ENCODE measurements at places on chromosomes 1 and 21.
A peak's percentile ranks its signal among the peaks of the same experiment; 100 is the strongest.

DNA sequence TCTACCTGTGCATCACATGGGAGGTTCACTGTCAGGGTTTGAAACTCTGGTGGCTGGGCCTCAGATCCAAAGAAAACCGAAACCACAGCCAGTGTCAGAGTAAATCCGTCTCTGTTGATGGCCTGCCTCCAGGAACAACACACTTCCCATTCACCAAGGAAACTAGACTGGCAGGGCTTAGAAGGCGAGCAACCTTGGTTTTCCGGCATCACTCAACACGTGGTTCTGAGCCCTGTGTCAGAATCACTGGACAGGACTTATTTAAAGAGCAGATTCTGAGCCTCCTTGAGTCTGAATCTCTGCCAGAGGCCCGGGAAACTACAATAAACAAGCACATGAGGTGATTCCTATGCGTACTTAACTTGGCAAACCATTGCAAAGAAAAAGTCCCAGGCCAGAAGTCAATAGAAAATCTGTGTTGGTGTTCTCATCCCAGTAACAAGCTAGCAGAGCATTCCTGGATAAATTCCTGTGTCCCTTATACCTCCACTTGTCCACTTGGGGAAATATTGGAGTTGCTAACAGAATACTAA is 70.0 kb downstream of the KCTD3 start:
- H3K4me3 ChIP-seq: no peak overlapping the region
- no peak overlapping the region for H3K27ac ChIP-seq
- no peaks in the 10 kb centered on the region for H3K36me3 ChIP-seq
- H3K27me3 ChIP-seq: no peaks in the 10 kb centered on the region

- H3K36me3 ChIP-seq: no peaks in the 10 kb centered on the region
- DNase-seq: no peak
- H3K4me3 ChIP-seq: no peak overlapping the region
- H3K4me1 ChIP-seq: no peaks in the 10 kb centered on the region
- H3K27ac ChIP-seq: no peak overlapping the region
Measured at GRCh38 chr1:98253145-98253544, 332.3 kb upstream of the DPYD start.

DNA sequence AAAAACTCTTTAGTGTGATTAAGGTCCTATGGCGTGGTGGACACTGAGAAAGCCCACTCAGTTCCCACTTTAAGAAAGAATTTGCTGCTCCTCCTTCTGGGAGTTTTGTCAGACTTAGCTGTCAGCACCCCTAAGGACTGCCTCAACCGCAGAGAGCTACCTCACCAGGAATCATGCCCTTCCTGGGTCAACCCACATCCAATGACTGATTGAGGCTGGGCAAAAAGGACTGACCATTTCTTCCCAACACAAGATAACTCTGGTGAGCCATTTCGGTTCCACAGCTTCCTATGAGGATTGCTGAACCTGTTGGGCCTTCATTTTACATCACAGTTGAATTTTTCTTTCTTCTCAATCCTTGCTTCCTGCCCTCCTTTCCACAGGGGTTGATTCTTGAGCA is 197.9 kb downstream of the NCAM2 start:
- H3K4me1 ChIP-seq: no peaks in the 10 kb centered on the region
- H3K27me3 ChIP-seq: no peaks in the 10 kb centered on the region
- no peak overlapping the region for H3K4me3 ChIP-seq
- no peaks in the 10 kb centered on the region for H3K36me3 ChIP-seq

- H3K27me3 ChIP-seq: no peaks in the 10 kb centered on the region
- H3K4me1 ChIP-seq: peaks cover 26% of the 10 kb centered on the region
- H3K27ac ChIP-seq: peak overlapping the region; percentile 88
- H3K36me3 ChIP-seq: no peaks in the 10 kb centered on the region
- DNase-seq: no peak
Measured at GRCh38 chr1:163471779-163472650, 150.3 kb downstream of the NUF2 start.

GRCh38 chr1:207670192-207670591 is 25.3 kb downstream of the CR1L start:
- H3K27me3 ChIP-seq: no peaks in the 10 kb centered on the region
- no peak overlapping the region for H3K27ac ChIP-seq
- H3K4me1 ChIP-seq: no peaks in the 10 kb centered on the region
- no peak for DNase-seq
- no peak overlapping the region for H3K4me3 ChIP-seq
- H3K36me3 ChIP-seq: no peaks in the 10 kb centered on the region

GRCh38 chr1:109891930-109892329 is 18.7 kb upstream of the CSF1 start:
- no peak for DNase-seq
- H3K4me3 ChIP-seq: no peak overlapping the region
- no peaks in the 10 kb centered on the region for H3K36me3 ChIP-seq

All from cardiac muscle cell (in vitro differentiated cells and primary cell).